SJSA1 (cell line): ENCODE measurements at places on chromosomes 13 and 19. TPM values are rescaled to one million over a fixed set of nuclear protein-coding genes. Genes with fewer than 3 reads are reported as not detected.
A peak's percentile ranks its signal among the peaks of the same experiment; 100 is the strongest.

The FGF22 gene
- 0.13 TPM in 1 of 2 replicates, not detected in the other for total RNA-seq

- DNase-seq = peak; percentile 81
Measured at GRCh38 chr13:40787062-40787461, 2.3 kb upstream of the SLC25A15 start.

DNA sequence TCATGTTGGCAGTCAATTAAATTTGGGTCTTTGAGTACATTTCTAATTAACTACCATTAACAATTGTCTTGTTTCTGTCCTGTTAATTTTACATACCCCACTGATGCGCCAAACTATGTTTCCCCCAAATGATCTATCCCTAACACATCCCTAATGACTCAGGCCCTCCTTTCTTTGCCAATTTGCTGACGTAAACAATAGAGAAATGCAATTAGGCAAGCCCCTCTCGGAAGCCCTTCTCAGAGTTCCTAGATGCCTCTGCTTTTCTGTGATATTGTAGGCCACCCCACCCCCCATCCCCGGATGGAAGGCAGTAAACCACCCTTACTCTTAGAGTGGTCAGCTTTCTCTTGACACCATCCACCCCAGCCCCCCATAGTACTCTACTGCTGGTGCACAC is 74.2 kb downstream of the FLT1 start:
- DNase-seq = no peak

DNA sequence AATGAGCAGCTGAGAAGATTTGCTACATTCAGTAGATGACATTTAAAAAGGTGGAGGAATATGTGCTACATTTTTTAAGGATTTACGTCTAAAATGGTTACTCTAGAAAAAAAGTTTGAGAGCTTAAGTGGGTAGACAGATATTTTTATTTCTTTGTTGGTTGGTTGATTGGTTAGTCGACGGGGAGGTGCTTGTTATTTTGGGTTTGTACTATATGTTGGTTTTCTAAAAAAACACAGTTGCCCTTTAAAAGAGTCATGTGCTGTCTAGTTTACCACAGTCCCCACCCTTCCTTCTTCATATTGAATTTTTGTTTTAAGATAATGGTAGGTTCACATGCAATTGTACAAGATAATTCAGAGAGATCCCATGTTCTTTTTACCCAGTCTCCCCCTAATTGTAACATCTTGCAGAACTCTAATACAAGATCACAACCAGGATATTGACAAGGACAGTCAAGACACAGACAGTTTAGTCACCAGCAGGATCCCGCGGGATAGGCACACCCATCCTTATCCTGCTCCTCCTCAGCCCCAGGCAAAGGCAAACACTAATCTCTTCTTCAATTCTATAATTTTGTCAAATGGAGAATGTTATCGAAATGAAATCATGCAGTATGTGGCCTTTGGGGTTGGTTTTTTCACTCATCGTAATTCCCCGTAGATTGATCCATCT is 171.4 kb downstream of the FOXO1 start:
- no peak for DNase-seq

DNA sequence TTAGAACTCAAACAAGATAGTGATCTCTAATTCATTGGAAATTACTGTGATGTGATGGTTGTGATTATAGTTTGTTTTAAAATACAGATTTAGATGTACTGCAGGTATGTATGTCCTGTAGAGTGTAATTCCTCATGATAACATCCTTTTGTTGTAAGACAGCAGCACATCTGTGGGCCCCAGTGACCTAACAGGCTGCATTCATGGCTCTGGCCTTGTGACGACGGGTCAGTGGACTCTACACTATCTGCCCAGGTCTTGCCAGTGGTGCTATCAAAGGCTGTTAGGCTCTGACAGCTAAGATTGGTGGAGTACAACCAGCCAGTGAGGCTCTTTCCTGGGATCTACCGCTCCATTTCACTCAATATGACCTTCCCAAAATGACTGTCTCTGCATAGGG is 158.4 kb downstream of the MTUS2 start:
- no peak for DNase-seq

GRCh38 chr13:54845351-54845965 is 1816.8 kb downstream of the OLFM4 start:
- no peak for DNase-seq

DNA sequence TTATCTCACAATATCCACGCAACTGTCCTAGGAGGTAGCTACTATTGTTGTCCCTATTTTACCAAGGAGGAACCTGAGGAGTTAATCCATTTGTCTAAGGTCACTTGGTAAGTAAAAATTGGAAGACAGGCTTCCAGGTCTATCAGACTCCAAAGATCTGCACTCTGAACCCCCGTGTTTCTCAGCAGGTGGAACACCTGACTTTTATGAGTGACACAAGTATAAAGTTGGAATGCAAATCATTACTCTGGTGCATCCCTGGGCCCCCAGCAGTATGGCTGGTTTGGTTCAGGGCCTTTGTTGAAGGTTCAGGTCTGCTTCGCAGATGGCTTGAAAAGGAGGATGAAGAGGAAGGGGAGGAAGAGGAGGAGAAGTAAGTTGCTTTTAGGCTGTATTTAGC is 46.0 kb downstream of the RGCC start:
- DNase-seq = no peak

DNA sequence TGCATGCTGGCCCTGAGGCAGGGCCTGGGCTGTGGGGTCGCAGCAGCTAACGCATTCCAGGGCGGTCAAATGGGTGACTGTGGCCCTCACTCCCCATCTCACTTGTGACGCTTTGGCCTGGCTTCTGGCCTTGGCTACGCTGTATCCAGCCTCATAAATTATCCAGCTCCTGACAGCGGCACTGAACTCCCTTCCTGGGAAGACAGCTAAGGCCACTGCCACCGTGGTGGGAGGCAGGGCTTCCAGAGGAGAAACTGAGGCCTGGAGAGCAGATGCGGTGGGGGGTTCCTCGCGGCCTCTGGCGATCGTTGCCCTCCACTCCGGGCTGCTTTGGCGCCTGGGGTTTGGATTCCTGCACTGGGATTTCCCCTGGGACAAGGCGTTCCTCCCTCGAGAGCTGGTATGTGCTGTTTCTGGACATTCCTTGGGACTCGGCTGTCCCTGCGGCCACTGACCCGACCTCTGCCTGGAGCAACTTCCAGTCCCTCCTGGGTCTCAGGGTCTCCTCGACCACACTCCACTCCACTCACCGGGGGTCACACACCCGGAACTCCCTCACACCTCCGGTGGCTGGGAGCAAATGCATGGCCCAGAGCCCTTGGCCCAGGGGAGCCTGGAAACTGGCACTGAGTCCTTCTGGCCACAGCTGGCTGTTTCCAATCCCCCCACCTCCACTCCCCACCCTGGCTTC is 3.4 kb downstream of the TBXA2R start:
- DNase-seq = no peak
